ENCODE measurements at places on chromosomes 3 and 15.

- no peak for DNase-seq
Observed at GRCh38 chr15:99955532-99955931, 222.3 kb upstream of the LYSMD4 start.

GRCh38 chr15:39145854-39146625, 434.8 kb upstream of the THBS1 start:
- no peak for DNase-seq

GRCh38 chr3:136296960-136297359, 46.8 kb downstream of the PCCB start:
- no peak for DNase-seq

DNA sequence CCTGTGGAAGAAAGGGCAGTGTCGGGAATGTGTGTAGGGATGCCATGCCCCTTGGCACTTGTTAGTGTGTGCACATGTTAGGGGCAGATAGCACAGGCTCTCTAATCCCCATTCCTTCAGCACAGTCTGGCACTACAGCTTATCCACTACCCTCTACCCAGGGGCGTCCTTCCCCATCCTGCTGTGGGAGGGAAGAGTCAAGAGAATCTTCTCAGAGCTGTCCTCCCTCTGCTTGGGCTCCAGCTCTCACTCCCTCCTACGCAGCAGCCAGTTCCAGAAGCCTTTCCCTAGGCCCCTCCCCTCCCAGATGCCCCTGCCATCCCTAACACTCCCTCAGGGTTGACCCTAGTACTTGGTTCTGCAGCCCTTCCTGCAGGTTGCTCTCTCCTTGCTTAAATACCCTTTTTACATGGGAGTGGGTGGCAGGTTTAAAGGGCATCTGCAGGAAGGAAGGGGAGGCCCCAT, 815 bp upstream of the GRM2 start:
- DNase-seq: no peak

GRCh38 chr3:125123451-125124305, 67.9 kb upstream of the HEG1 start:
- no peak for DNase-seq

- DNase-seq: no peak
Observed at GRCh38 chr3:184386047-184386806, 6.4 kb downstream of the CHRD start.

DNA sequence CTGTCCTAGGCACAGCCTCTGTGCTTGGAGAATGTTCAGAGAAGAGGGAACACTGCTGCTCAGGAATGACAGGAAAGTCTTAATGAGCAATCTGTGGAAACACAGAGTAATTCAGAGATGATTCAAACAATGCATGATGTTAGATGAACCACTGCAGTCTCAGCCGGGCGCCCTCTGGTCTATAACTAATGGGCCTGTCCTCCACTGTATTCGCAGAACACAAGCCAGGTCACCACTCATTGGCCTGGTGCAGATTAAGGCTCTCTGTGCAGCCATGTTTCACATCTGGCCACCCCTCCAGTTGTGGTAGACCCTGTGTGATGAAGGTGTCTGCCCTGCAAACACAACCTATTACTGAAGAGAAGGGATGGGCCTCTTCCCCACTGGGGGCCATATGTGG, 281.7 kb upstream of the ROPN1 start:
- DNase-seq: no peak

DNA sequence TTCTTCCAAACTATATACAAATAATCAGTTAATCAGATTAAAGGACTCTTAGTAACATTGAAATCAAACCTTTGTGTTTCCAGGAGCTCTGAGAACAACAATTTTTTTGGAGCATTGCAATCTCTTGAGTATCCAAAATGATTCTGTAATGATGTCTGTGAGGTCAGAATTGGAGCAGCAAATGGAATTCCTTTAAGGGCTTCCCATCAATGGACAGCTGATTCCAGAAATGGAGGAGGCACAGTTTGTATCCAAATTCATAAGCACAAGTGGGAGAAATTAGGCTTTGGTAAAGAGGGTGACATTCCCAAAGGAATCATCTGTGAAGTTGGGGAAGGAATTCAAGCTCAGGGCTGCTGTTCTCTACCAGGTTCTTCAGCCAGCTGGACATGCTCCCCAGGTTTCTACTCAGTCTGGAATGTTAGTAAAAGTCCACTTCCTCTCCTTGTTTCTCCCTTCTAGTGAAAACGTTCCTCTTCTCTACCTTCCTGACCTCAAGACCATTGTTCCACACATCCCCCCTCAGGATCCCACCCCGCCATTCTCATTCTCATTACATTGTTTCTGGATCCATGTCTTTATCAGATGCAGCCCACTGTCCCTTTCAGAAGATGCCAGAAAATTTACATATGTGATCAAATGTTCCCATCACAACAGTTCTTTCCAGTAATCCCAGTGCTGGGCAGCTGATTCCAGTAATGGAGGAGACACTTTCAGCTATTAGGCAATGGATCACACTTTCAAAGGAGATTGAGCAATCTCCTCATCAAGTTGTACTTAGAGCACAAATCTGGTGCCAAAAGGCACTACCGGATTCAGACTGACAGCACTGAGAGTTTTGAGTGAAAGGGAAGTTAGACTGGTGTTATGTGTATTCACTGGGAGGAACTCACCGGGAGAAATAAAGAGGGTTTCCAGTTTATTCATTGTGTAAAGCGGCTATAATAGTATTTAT, 391.3 kb upstream of the TPRG1 start:
- DNase-seq: no peak

DNA sequence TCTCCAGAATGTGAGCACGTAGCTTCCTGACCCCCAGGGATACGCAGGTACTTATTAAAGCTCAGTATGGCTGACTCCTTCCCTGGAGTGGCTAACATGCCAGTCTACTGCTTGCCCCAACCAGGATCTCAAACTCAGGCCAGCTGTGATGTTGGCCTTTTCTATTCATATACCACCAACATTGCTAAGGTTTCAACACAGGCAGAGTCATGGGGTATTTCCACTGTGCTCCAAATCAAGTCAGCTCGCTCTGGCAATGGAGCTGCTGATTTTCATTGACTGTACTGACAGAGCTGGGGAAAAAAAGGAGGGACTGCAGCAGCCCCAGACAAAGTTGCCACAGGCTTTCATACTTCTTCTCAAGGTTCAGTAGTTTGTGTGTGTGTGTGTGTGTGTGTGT, 87.0 kb downstream of the CFAP20DC start:
- no peak for DNase-seq

GRCh38 chr3:52679199-52679538, 6.5 kb downstream of the PBRM1 start:
- DNase-seq: no peak

GRCh38 chr3:174125267-174125824, 727.8 kb downstream of the NLGN1 start:
- no peak for DNase-seq

DNA sequence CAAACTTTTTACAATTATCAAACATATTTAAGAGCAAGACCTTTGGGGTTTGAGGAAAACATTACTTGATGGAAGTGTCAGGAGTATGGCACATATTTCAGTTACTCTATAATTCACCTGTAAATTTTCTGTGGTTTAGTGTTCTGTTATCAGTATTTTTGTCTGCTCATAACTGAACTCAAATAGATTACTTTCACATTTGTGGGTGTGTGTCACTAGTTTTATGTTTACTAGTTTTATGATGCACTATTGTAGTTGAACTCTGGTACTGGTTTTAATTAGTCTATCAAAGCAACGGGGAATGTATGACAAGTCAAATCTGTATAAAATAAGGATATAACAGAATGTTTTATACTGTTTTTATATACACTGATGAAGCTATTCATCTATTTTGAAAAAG, 27.2 kb downstream of the OXSM start:
- no peak for DNase-seq

- DNase-seq: no peak
Observed at GRCh38 chr15:93664213-93664956, 567.0 kb upstream of the MCTP2 start.

- DNase-seq: no peak
Observed at GRCh38 chr3:190055773-190056172, 64.9 kb downstream of the P3H2 start.

DNA sequence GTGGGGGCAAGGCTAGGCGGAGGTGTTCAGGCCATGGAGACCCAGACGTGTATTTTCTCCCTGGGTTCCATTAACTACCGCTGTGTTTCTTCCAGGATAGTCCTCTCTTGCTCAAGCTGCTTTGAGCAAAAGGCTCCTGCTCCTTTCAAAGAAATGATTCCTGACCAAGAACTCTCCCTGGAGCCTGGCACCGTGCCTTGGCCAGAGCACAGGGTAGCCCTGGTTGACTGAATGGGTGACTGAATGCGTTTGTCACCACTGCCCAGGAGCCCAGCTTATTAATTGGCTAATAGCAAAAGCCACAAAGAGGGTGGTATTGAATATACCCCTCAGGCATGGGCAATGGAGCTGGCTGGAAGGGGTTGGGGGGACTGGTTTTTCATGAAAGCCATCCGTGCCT, 13.9 kb downstream of the RASGRF1 start:
- DNase-seq: no peak

DNA sequence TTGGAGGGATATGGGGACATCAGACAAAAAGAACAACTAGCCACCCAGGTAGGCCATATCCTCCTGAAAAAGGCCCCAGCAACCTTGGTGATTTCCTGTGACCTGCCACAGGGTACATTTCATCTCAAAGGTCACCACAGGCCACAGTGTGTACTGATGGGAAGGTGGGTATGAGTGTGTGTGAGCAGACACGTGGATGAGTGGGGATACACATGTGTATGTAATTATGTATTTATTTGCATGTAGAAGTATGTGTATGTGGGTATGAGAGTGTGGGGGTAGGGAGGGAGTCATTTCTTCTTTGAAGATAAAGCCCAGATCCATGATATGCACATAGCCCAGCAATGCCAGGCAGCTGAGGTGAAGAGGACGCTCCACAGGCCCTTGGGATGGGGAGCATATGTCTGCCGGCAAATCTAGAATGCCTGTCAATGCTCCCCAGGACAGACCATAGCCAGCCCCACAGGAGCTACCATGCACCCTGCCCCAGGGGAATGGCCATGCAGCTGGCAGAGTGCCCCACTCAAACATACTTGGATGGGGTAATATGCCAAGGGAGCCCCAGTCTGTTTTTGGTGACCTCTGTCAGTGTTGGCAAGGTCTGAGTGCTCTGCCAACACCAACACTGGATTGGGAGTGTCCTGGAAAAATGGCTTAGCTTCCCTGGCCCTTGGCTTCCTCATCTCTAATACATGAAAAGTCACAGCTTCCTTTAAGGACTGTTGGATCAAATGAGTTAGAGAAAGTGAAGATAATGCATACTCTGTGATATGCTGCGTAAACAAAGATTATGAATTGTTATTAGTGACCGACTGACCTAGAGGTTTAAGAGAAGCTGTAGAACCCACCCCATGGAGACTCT, 42.4 kb downstream of the RAB6B start:
- no peak for DNase-seq

GRCh38 chr15:100205549-100206295, 136.1 kb downstream of the ADAMTS17 start:
- no peak for DNase-seq

GRCh38 chr3:14242490-14243311, 64.1 kb downstream of the LSM3 start:
- no peak for DNase-seq

GRCh38 chr3:60743631-60744164, 507.6 kb downstream of the FHIT start:
- DNase-seq: no peak

DNA sequence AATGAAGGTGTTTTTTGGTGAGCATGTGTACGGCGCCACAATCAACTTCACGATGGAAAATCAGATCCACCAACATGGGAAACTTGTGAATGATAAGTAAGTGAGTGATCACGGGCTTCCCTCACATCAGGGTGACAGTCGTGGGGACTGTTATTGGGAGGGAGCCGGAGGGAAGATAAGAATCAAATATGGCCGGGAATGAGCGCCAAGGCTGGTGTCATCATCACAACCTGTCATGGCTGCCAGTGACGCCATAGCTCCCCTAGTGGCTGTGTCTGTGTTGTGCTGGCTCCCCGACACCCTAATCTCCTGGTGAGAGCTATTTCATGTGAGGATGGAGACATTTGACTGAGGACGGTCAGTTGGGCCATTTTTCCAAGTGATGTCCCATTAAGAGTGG, 168.5 kb downstream of the SV2B start:
- no peak for DNase-seq

DNA sequence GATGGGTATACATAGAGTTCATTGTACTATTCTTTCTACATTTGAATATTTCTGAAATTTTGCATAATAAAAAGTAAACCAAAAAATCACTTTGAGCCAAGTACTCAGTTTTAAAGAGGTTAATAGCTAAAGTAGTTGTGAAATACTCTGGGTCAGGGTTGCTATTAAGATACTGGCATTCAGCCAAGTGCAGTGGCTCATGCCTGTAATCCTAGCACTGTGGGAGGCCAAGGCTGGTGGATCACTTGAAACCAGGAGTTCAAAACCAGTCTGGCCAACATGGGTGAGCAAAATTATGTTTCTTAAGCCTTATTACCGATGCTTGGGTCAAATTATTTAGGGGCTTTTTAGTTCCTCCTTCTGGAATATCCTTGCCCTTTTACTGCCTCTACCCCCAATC, 122.0 kb upstream of the MELTF start:
- DNase-seq: no peak

- no peak for DNase-seq
Observed at GRCh38 chr3:62416144-62416543, 42.8 kb upstream of the FEZF2 start.

GRCh38 chr3:43857361-43858293, 166.9 kb downstream of the ABHD5 start:
- DNase-seq: no peak

DNA sequence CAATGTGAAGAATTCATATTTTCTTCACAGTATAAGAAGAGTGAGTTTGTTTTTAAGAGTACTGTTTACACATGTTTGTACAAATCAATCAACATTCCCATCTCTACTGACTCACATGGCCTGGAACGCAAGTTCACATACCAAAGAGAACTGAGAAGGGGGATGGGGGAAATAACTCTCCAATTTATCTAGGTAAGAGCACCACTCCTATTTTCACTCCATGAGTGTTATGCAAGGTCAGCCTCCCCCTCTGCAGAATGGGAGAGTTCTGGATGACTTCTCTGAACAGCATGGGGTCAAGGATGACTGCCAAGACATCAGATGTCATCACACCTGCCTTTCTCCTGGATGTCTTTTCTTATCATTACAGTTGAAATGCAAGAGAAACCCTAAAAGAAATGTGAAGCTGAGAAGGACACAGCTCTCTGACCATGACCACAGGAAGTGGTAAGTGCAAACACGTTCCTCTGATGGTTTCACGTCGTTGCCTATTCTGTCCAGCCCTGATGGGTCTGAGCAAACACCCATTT, 95.2 kb downstream of the SEMA6D start:
- no peak for DNase-seq

DNA sequence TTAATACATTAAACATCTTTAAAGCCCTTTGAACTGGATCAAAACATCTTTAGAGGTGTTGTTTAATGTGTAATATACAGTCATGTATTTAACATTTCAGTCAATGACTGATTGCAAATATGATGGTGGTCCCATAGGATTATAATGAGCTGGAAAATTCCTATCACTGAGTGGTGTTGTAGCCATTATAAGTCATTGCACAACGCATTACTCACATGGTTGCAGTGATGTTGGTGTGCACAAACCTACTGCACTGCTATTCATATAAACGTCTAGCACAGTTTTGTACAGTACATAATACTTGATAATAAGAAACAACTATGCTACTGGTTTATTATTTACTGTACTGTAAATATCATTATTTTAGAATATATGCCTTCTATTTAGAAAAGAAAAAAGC, 75.6 kb downstream of the DTWD1 start:
- DNase-seq: no peak

Measured in CD8-positive, alpha-beta T cell (primary cell).